Hypothalamus (tissue), 51 donors: ENCODE measurements at places on chromosomes 7 and 10.

- DNase-seq: no peak
These were observed 287.4 kb upstream of the SEMA3C start for GRCh38 chr7:81206217-81206616.

- DNase-seq: no peak
These were observed 97.0 kb downstream of the SUGCT start for GRCh38 chr7:40231796-40232195.

GRCh38 chr7:78490524-78490923, 692.0 kb downstream of the PHTF2 start:
- DNase-seq: no peak

- no peak for DNase-seq
These were observed 33.6 kb downstream of the SUFU start for GRCh38 chr10:102537367-102537766.

DNA sequence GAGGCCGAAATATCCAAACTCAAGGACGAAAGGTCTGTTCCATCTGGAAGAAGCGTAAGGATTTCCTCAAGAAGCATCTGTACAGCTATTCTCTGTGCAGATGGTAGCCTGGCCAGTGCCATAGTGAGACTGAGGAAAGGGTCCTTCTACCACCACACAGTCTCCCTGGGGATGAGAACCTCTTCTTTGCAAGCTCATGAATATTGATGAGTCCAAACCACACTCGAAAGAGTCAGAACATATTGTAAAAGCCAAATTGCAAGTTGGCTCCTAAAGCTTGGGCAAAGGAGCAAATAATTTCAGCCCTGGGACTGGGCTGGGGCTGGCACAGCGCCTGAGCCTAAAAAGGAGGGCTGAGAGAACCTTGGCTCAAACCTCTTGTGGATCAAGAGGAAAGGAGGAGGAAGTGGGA, 66.1 kb upstream of the PIP4K2A start:
- peak; percentile 62 for DNase-seq

DNA sequence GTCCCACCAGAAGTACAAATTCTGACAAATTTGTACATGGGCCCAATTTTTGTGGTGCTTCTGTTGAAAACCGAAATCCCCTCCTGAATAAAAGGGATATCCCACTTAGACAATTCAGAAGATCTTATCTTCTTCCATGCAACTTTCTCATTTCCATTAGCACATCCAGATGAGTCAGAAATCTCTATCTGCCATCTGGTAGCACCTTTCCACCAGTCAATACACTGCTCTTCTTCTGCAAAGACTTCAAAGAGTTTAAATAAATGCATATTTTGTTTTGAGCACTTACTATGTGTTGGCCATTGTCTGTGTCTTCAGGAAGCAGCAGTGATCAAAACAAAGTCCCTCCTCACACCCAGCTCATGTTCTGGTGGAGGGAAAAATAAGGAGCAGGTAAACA, 12.7 kb upstream of the KLF6 start:
- no peak for DNase-seq

DNA sequence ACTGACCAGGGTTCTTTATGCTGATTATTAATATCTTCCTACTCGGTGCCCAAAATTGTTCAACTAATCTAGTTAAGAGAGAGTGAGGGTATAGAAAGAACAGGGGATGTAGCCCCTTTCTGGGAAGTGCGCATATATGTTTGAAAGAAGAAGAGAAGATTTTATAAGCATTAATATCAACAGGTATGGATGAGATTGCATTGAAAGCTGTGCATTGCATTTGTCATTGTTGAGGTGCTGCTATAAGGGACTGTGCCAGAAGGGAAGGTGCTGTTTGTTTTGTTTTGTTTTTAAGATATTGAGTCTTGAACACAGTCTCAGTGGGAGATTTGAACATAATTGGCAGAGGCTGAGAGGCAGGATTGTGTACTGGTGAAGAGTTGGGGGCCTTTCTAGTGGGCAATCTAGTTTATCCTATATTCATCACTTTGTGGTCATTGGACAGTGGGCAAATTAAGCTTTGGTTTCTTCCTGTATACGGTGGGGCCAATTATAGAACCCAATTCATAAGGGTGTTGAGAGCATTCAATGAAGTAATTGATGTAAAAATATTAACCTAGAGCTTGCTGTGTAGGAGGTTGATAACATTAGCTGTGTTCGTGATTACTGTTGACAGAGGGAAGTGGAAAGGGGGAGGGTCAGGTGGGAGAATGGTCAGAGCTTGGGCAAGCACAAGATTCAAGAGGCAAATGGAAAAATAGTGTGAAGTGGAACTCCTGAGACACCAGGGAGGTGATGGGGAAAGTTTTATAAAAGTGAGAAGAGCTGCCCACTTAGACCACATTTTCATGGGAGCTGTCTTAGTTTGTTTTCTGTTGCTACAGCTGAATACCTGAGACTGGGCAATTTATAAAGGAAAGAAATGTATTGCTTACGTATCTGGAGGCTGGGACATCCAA, 19.9 kb upstream of the PCGF5 start:
- DNase-seq: no peak

- DNase-seq: no peak
These were observed 56.3 kb downstream of the ZMIZ1 start for GRCh38 chr10:79125092-79125491.

GRCh38 chr7:157662110-157662791, 325.4 kb downstream of the DNAJB6 start:
- DNase-seq: no peak

GRCh38 chr7:113636727-113637421, 281.9 kb downstream of the PPP1R3A start:
- DNase-seq: no peak

GRCh38 chr10:72419241-72419640, 64.5 kb upstream of the DNAJB12 start:
- DNase-seq: no peak

DNA sequence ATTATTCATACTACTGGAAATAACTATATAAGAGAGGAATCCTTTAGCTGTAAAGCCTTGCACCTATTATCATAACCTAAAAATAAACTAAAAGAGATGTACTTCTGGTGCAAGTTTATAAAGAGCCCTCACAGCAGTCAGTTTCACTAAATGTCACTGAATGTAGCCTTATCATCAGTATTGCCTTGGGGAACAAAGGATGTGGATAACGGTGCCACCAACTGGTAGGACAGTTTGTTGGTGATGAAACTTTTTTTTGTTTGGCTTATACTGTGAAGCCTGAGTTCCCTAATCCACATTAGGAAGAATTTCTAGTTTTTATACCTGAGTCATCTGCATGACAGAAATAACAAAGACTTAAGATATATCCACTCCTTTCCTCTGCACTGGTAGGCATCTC, 117.9 kb upstream of the COL1A2 start:
- DNase-seq: no peak

DNA sequence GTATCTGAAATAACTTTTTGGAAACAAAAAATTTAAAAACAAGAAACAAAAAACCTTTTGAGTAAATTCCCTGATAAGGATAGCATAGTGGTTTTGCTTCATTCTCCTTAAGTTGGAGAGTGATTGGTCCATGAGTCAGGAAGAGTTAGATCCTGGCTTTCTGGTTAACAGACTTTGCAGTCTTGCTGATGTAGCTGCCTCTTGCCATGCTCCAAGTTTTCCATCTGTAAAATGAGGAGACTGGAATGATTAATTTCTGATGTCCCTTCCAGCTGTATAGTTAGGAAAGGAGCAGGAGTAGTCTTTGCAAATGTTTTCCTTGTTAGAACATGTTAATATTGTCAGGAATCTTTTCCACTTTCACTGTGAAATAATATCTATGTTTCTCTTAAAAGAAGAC, 266.6 kb downstream of the DNAJB9 start:
- DNase-seq: no peak

GRCh38 chr10:7302392-7302906, 108.4 kb downstream of the SFMBT2 start:
- no peak for DNase-seq

DNA sequence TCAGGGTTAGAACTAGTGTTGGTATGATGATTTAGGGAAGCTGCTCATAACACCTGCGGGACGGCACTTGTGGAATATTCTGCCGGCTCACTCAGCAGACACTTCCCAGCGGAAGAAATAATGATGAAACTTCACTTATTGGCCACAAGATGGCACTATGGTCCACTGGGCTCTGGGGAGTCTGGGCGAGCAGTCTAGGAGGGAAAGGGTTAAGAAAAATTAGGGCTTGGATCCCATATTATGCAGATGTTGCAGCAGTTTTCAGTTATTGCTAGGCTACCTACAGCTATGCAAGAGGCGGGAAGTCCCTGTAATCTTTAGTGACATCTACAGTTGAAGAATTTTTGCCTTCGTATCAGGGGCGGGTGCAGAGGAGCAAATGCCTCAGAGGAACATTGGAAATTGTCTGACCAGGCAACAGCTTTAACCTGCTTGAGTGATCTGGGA, 238.7 kb upstream of the PRSS58 start:
- DNase-seq: no peak

DNA sequence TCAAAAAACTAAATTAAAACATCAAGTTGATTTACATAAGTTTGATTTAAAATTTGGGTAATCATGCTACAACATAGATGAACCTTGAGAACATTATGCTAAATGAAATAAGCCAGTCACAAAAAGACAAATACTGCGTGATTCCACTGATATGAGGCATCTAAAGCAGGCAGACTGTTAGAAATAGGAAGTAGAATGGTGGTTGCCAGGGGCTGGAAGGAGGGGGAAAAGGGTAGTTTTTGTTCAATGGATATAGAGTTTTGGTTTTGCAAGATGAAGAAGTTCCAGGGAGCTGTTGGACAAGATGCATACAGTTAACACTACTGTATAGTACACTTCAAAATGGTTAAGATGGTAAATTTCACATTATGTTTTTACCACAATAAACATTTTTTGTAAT, 45.0 kb upstream of the IFRD1 start:
- no peak for DNase-seq

DNA sequence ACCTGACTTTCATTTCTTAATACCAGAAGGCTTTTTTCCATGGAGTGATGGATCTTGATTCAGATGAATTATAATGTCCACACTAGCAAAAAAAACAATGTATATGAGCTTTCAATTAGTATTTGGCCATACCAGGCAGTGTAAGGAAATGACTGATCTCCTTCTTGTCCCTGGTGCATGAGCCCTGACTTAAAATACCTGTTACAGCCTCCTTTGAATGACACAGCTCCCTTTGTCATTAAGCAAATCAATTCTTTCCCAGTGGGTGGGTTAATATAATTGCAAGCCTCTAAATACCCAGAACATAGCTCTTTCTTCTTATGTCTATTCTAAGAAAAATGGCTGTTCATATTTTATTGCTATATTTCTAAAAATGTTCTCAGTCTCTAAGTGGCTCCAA, 164.7 kb downstream of the C1GALT1 start:
- DNase-seq: no peak

- no peak for DNase-seq
These were observed 73.3 kb downstream of the MICALL2 start for GRCh38 chr7:1385809-1386622.

GRCh38 chr10:128704716-128705115, 578.5 kb upstream of the MKI67 start:
- no peak for DNase-seq

- DNase-seq: no peak
These were observed 35.7 kb downstream of the PDZD8 start for GRCh38 chr10:117339578-117339977.

DNA sequence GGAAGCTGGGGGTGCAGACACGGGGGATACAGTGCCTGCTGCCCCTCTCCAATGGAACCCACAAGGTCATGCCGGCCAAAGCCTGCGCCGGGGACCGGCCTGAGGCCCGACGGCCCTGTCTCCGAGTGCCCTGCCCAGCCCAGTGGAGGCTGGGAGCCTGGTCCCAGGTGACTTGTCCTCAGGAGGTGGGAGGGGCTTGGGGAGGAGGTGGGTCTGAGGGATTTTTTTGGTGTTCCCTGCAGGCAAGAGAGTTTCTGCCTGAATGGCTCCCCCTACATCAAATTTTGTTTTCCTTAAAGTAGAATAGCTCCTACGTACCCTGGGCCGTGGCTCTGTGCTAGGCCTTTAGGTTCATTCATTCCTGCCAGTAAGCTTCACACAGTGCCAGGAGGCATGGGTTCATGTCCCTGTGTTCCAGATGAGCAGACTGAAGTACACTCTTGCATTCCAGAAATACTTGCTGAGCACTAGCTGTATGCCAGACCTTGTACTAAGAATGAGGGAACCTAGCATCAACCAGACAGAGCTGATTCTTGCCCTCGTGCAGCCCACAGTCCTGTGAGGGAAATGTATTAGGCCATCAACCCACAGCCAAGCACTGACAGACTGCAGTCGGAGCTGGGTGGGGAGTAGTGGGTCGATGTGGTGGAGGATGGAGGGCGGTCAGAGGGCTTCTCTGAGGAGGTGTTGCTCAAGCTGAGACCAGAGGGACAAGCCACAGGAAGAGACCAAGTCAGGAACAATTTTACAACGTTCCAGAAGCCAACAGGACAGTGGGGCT, 31.1 kb downstream of the TBATA start:
- no peak for DNase-seq

- DNase-seq: no peak
These were observed 169.3 kb upstream of the MAGI2 start for GRCh38 chr7:79622781-79623180.

DNA sequence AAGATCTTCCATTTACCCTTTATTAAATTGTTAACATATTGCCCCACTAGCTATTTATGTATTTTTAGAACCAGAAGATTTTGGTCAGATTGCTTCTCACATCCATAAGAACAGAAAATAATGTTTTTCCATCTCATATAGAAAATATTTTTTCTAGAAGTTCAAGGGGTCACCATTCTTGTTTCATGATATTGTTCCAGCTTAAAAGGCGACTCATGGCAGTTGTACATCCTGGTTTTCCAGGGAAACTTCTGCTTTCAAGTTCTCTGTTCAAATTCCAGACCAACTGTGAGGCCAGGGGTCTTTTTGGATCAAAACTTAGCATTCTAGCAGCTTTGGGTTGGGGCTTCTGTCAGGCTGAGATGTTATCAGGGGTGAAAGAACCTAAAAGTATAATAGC, 84.4 kb downstream of the LRRC4 start:
- DNase-seq: no peak

DNA sequence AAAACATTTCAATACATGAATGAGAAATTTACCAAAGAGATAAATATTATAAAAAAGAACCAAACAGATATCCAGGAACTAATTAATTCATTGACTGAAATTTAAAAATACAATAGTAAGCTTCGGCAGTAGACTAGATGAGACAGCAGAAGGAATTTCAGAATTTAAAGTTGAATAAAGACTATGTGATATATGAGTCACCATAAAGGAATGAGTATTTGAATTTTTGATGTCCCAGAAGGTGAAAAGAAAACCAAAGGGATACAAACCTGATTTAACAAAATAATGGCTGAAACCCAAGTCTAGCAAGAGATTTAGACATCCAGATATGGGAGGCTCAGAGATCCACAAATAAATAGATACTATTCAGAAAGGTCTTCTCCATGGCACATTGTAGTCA, 623.9 kb upstream of the FOXK1 start:
- DNase-seq: no peak

DNA sequence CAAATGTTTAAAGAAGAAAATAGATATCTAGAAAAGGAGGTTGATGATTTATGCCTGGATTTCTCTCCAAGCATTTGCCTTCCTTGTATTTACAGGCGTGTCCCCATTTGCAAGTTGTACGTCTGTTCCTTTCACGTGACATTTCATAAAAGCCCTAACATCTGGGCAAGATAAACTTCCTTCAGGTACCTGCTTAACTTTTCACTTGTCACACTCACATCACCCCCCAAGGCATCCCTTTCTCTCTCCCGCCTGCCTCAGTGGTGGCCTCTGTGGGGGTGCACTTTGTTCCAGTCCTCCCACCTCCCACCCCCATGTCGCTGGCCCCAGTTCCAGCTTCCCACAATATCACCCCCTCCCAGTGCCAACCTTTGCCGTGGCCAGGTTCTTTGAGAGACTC, 6.7 kb downstream of the TWIST1 start:
- DNase-seq: no peak

GRCh38 chr10:93098816-93099215, 25.1 kb downstream of the CYP26A1 start:
- no peak for DNase-seq
